HuH-7.5 (cell line): ENCODE measurements at places on chromosomes 11 and 22.

GRCh38 chr22:49305966-49306631, 521.6 kb downstream of the BRD1 start:
- DNase-seq, result no peak

DNA sequence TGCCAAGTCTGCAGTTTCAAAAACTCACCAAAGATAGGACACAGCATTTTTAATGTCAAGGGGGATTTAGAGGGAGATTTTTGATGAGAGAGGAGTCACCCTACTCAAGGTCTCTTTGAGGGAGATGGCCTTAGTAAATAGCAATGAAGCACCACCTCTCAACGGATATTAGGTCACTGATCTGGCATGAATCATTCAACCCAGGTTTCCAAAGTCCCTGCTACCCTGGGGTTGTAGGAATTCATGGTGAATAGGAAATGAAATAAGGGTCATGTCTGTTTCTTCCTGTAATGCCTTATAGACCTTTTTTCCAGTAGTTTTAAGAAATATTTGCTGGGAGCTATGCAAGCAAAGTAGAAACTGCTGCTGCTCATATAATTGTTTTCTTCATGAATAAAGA, 2154.9 kb downstream of the LRRC4C start:
- DNase-seq, result no peak

- DNase-seq, result no peak
These were observed 59.6 kb downstream of the GUCY1A2 start for GRCh38 chr11:106958517-106959248.

DNA sequence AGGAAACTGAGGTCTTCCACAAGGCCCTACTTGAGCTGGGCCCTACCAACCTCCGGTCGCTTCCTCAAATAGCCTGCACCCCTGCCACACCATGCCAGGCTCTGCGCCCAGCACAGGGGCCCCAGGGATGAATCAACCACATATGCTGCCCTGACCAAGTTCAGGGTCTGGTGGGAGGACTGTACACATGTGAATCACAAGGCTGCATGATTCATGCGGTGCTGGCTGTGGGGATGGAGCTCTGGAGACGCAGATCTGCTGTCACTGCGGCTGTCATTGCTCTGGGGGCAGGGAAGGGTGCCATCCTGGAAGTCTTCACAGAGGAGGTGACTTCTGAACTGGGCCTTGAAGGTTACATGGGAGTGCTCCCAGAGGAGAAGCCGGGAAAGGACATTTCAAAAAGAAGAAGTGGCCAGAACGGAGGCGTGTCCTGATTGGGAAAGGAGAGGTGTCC, 21.5 kb downstream of the CYTH4 start:
- no peak for DNase-seq

DNA sequence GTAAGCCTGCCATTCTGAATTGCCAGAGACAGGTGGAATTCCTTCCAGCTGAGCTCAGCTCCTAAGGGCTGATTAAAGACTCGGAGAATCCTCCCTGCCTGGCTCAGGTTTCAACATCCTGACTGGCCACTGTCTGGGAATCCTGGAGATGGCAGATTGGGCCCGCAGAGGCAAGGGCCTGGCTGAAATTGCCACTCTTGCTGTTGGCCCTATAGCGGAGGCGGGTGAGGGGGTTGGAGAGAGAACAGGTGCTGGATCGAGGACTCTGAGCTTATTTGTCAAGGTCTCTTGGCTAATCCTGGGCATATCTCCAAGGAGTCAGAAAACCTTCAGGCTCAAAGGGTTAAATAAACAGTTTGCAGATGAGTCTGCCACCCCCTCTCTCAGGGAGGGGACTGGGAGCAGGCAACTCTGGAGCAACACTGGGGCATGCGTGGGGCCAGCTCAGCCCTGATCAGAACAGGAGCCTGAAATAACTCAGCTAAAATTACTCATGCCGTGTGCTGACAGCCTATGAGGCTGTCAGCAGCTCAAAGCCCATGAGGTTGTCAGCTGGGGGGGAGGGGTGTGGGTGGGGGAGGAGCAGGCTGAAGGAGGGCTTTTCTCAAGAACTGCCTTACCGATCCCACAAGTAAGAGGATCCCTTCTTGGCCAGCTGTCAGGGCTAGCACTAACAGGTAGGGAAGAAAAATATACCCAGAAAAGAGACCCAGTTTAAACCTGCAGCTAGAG, 14.7 kb upstream of the MFRP start:
- peak; percentile 49 for DNase-seq

DNA sequence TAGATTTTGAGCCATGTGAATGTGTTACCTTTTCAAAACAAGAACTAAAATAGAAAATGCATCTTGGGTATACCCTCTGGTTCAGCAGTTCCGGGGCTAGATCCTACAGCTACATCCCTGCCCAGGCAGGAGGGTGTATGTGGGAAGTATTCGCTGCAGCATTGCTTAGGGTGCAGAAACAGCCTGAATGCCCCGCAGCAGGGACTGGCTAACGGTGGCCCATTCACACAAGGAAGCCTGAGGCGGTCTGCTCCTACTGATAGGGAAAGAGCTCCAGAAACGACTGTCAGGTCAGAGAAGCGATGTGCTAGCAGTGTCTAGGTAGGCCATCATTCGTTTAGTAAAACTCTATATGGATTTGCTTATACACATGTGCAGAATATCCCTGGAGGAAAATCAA, 9.9 kb upstream of the RASL10A start:
- DNase-seq, result no peak
